ENCODE measurements at places on chromosomes 4 and X.

DNA sequence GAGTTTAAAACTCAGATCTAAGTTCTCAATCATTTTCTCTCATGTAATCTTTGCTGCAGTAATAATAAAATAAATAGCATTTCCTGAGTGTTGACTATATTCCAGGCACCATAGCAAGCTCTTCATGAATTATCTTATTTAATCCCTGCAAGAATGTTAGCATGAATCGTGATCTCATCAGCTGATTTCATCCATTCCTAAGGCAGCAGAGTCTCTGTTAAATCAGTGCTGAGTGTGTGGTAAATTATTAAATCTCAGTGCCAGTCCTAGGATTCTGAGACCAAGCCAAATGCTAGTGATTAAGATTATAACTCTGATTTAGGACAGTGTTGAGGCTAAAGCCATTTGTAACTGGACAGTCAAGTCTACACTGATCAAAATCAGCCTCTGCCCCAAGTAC lies 240.3 kb upstream of the TAPT1 start:
- no peak for DNase-seq

GRCh38 chr4:40199999-40200874 lies 3.4 kb downstream of the RHOH start:
- no peak for DNase-seq

GRCh38 chr4:3440011-3440410 lies 1.8 kb upstream of the HGFAC start:
- DNase-seq: no peak

DNA sequence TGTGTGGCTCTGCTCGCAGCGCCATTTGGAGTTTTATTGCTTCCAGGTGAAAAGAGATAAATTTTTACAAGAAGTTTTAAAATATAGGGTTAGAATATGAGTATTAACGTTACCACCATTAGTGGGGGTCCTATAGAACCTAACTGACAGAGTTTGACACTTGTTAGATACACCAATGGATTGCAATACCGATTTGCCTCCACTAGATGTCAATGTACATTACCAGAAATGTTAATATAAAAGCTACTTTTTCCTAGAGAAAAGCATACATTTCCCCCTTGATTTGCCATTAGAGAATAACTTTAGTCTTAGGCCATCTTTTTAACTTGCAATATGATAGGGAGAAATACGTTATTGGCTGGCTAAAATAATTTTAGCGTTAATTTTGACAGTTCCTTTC lies 108.4 kb downstream of the LINC00632 start:
- DNase-seq: no peak

DNA sequence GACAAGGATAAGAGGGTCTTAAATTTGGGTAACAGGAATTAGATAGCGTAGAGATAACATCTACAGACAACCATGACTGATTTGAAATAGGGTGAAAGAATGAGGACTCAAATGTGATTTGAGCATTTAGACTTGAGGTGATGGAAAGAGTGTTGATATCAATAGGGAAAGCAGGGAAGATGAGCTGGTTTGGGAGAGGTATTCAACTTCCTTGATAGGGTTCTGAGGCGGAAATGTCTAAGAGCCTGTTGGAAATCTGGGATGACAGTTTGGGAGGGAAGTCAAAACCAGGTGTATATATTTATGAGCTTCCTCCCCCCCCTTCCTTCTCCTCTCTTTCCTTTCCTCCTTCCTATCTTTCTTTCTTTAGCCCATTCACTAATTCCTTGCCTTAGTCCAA lies 36.5 kb downstream of the KLHL15 start:
- DNase-seq: no peak

DNA sequence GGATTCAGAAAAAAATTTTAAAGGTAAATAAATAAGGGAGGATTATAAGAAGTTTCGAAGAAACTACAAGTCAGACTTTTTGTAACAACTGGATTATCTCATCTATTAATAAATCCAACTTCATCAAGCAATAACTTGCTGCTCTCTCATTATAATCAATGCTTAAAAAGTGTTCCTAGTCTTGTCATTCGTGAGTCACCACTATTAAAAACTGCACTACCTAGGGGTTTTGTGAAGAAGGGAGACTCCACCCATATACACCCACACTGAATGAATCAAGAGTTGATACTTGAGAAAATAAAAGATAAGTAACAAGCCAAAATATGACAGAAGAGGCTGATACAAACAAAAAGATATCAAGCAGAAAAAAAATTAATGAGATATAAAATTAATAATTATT lies 360.5 kb downstream of the ZNF674 start:
- no peak for DNase-seq

DNA sequence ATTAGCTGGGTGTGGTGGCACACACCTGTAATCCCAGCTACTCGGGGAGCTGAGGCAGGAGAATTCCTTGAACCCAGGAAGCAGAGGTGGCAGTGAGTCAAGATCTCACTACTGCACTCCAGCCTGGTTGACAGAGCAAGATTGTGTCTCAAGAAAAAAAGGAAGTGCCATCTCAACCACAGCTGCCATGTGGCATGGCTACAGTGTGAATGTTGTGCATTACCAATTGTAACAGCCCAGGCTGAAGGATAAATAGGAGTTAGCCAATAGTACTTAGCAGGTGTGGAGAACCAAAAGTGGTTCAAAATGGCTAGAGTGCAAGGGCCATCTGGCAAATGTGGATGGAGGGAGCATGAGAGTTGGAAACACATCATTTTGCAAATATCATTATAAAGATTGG lies 28.9 kb downstream of the SLC25A5 start:
- no peak for DNase-seq

DNA sequence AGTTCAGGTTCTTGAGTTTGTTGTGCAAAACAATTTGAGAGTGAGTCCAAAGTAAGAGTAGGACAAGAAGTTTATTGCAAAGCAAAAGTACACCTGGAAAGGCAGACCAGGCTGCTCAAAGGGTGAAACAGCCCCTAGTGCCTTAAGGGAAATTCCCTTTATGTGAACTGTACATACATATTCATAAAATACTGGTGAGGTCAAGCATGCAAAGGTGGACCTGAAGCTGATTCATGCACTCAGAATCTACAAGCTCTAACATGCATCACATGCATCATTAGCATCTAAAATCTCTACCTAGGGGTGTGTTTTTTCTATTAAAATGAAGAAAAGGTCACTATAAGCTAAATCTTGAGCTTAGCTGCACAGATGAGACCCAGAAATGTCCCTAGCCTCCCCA lies 266.9 kb downstream of the SPATA18 start:
- no peak for DNase-seq

DNA sequence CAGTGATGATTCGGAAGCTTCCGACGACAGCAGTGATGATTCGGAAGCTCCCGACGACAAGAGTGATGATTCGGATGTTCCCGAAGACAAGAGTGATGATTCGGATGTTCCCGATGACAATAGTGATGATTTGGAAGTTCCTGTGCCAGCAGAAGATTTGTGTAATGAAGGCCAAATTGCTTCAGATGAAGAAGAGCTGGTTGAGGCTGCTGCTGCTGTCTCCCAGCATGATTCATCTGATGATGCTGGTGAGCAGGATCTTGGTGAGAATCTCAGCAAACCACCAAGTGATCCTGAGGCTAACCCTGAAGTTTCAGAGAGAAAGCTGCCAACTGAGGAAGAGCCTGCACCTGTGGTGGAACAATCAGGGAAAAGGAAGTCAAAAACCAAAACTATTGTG lies 14.2 kb downstream of the CXCR3 start:
- DNase-seq: no peak

GRCh38 chr4:85408301-85408700 lies 66.6 kb upstream of the ARHGAP24 start:
- no peak for DNase-seq

- no peak for DNase-seq
Measured at GRCh38 chr4:181959121-181959520, 284.1 kb upstream of the TENM3 start.

DNA sequence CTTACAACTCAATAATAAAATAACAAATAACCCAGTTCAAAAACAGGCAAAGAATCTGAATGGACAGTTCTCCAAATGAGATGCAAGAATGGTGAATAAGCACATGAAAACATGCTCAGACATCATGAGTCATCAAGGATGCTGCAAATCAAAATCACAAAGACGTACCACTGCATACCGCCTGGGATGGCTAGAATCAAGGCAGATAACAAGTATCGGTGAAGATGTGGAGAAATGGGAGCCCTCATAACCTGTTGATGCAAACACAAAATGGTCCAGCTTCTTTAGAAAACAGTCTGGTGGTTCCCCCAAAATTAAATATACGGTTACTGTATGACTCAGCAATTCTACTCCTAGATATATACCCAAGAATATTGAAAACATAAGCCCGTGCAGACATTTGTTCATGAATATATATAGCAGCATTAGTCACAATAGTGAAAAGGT lies 32.5 kb downstream of the AKAP4 start:
- no peak for DNase-seq

DNA sequence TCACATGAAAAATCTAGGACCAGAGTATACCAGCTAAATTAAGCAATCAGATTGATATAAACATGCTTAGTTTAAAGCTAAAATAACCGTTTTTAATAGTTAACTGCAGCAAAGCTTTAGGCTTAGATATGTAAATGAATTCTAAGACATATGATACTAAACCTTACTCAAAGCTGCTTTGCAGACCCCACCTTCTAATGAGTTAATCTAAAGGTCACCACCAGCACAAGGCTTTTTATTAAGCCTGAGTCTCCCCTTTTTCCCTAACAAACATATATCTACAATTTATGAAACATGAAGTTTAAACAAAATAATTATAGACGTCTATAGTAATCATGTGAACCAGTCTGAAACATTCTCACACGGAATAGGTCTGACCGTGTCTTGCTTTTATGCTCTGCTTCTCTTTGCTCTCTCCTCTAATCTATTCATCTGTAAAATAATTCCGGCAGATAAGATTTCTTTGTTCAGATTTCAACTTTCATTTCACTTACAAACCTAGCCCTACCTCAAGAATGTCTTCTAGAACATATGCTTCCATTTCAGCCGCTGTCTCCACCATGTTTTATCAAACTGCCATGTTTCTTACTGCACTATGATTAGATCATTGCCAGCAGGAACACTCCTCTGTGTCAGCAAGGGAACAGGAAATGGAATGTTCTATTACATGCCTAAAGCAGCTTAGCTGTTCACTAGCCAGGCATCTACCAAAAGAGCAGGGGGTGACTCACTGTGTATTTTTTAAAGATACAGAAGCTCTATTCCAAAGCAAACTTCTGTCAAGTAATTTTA lies 35.9 kb downstream of the ANKRD17 start:
- peak; percentile 81 for DNase-seq

- DNase-seq: no peak
Measured at GRCh38 chr4:54062392-54062791, 2.0 kb downstream of the CHIC2 start.

DNA sequence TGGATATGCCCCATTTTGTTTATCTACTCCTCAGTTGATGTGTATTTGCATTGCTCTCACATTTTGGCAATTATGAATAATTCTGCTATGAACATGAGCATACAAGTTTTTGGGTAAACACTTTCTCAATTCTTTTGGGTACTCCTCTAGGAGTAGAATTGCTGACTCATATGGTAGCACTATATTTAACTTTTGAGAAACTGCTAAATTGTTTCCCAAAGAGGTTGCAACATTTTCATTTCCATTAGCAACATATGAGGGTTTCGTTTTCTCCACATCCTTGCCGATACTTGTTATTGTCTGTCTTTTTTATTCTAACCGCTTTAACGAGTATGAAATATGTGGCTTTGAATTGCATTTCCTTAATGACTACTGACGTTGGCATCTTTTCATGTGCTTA lies 185.4 kb downstream of the TSPAN5 start:
- DNase-seq: no peak

DNA sequence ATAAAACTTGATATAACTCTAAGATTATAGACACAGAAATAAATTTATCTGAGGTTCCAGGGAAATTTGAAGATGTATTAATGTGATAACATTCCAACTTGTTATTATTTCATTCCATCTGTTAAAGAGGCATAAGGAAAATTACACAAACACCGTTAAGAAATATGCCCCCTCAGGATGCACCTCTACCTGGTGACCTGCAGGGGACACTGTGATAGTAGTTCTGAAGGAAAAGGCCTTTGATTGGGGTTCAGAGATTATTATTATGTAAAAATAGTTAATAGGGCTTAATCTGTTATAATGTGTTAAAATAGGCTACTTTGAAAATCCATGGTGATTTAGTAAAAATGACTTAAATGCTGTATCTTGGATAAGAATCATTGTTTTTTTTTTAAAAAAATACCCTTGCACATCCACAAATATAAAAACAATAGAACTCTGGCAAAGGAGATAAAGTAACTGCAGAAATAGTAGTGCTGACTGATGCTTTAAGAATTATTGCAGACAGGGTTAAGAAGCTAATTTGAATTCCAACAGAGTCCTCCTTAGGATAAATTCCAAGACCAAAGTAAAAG lies 6.1 kb upstream of the ABRAXAS1 start:
- no peak for DNase-seq

- DNase-seq: no peak
Measured at GRCh38 chr4:169366821-169367220, 96.1 kb upstream of the SH3RF1 start.

GRCh38 chr4:76212851-76213414 lies 691 bp downstream of the SCARB2 start:
- DNase-seq: peak; percentile 59

DNA sequence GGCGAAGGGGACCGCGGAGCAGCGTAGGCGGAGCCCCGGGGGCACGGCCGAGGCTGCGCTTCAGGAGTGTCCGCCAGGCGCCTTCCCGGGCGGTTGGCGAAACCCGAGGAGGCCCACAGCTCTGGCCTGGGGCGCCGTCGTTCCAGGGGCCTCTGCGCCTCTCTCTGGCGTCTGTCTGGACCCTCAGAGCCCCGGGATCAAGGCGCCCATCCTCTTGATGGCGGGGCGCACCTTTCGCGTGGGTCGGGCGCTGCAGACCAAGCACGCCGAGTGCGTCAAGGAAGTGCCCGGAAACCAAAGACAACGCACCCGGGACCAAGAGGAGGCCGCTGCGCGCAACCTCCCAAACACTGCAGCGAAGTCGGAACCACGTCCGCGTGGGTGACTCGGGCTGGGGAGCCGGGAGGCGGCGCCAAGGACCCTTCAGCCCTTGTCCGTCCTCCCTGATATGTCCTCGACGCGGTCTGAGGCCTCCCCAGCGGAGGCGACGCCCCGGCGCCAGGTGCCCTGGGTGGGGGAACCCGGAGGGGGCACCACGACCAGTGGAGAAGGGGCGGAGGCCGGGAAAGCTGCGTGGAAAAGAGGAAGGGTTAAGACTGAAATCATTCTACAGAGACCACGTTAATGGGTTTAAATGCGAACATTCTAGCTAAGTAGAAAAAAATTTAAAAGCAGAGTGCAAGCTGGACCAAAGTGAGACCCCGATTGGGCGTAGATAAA lies 9.9 kb downstream of the HMX1 start:
- no peak for DNase-seq

All from COR-L47 (cell line).